ENCODE measurements at places on chromosomes 5 and 9.

DNA sequence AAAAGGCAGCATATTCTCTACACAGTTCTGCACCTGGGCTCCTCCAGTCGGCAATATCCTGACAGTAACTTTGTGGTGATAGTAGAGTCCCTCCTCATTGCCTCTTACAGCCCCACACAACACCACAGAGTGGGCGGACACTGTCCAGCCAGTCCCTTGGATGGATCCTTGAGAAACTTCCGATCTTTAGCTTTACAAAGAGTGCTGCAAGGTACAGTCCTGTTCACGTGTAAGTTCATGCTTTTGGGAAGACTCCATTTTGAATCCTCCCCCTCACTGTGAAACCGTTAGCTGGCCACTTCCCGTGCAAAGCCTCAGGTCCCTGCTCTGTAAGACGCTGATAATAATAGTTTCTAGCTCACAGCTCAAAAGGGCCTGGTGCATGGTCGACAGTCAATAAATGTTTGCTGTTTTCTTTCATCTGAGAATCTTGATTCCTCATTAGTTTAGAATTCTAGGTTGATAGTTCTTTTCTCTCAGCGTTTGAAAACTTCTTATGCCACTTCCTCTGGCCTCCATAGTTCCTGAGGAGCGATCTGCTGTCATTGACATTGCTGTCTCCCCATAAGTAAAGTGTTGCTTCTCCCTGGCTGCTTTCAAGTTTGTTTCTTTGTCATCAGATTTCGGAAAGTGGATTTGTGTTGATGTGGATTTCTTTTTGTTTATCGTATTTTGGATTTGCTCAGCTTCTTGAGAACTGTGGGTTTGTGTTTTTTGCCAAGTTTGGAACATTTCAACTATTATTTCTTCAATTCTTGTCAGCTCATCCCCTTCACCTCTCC is 82.9 kb downstream of the COL23A1 start:
- no peak for DNase-seq

GRCh38 chr5:82290908-82291307 is 12.8 kb upstream of the RPS23 start:
- DNase-seq: no peak

- DNase-seq: no peak
Observed at GRCh38 chr9:88782931-88783710, 208.1 kb upstream of the S1PR3 start.

DNA sequence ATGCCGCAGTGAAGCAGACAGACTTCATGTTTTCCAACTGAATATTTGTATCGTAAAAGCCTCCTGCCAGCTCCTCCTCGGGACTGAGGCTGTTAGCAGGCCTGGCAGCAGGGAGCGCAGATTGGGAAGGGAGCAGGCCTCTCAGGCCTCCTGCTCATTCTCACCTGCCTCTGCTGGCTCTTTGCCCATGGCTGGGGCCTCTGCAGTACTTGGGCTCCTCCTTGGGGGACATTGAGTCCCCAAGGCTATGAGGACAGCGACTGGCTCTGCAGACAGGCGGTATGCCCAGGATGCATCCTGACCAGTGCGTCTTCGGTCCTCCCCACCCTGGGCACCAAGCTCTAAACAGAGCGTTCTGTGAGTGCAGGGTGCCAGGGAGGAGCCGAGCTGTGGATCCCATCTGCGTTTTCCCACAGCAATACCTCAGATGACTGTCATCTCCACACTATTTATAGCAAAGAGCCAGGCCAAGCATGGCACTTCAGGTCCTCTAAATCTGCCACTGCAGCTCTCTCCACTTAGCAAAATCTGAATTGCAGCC is 38.7 kb downstream of the TSTD2 start:
- DNase-seq: no peak

DNA sequence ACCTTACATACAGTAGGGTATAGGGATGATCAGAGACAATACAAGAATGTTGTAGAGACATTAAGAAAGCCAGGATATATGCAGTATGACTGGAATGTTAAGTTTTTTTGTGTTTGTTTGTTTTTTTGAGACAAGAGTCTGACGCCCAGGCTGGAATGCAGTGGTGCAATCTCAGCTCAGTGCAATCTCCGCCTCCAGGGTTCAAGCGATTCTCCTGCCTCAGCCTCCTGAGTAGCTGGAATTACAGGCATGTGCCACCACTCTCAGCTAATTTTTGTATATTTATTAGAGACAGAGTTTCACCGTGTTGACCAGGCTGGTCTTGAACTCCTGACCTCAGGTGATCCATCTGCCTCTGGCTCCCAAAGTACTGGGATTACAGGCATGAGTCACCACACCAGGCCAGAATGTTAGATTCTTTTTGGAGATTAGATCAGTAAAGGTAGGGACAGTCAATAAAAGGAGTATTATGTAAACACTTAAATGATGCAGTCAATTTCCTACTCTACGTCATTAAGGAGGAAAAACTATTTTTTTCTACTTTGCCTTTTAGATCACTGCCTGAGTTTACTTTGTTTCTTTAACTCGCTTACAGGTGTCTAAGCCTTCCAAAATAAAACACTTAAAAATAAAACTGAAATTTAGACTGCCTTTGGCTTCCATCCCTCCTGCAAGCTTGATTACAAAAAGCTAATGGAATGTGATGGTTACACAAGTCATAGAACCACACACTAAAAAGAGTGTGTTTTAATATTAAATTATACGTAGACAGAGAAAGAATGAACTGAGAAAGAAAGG is 6.8 kb upstream of the HNRNPA0 start:
- DNase-seq: no peak

DNA sequence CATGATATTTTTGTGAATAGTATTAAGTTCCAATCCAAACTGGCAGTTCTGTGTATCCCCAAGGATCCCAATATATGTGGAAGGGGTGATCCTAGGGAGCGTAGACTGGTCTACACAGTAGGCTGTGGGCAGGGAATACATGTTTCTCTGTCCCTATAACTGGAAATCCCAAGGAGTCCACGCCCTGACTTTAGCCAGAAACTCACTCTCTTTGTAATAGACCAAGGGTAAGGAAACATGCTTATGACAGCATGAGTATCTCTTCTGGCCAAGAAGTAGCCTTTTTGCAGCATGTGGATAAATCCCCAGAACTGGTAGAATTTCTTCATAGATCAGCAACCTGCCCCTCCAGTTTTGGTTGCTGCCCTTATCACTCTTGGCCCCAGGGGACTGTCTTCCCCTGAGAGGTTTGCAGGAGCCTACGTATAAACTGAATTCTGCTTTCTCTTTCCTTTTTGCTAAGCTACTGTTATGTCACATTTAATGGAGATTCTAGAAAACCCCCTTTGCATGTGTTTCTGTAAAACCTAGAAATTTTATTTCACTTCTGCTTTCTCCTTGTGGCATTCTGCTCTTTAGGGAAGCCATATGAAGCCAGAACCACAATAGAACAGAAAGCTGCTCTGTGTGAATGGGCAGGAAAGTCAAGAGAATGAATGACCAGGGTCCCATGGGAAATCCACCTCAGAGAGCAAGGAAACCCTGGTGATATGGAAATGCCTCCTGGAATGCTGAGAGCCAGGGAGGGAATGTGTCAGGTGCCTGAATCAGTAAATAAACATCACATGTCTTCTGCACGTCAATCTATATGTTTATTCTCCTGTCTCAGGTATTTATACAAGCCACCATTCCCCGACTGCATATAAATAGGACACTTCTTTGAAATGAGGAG is 3.5 kb downstream of the IFNA2 start:
- no peak for DNase-seq

GRCh38 chr9:81207651-81208050 is 481.7 kb downstream of the TLE1 start:
- no peak for DNase-seq

DNA sequence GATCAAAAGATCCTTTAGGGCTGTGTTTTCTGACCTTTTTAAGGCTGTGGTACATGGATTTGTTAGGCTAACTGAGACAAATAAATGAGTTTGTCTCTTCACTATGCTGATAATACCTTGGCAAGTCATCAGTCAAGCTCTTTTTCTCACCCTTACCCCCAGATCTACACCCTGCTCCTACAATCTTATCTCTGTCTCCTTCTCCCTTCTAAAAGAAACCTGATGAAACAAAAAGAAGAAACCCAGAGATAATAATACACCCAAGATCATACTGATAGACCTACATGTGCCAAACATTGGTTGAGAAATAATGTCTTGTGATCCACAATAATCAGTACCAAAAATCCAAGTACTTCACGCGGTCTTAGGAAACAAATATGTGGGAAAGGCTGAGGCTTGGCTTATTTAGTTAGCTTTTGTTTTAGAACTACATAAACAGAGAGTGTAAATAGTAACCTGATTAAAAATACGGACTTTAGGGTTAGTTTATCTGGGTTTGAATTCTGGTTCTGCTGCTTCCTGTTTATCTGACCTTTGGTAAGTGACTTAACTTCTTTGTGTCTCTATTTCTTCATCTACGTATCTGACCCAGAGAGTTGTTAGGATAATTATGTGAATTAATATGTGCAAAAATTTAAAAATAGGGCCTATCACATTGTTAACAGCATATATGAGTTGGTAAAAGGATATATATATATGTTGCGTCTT is 24.8 kb upstream of the PDCD1LG2 start:
- no peak for DNase-seq

DNA sequence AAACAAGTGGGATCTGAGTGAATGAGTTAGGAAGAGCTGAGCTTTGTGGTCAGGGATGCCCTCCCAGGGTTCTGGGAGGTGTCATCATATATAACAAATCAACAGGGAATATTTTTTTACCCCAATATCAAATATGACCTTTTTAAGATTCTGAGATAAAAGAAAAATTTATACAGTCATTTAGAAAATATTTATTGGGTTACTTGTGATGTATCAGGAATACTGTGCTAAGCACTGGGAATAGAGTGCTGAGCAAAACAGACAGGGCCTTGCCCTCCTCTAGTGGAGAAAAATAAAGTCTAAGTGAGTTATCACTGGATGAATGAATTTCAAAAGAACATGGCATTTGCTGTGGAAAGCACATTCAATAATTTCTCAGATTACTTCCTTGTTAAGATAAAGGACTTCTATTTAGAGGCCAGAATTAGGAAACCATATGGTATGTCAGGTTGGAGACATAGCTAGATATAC is 102.9 kb downstream of the BOD1 start:
- DNase-seq: no peak

DNA sequence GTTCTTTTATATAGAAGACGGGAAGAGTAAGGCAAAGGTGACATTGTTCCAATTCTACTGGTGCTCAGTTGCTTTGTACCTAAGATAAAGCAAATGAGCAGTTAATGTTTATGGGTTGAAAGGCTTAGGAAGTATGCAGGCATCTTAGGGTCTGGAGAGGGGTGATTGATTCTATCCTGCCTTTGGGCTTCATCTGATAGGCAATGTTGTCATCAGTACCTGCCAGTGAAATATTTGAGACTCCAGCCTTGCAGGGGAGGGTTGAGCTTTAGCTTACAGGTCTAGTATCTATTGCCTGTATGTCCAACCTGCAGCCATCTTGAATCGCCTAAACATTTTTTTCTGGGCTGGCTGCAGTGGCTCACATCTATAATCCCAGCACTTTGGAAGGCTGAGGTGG is 13.8 kb upstream of the CTSV start:
- no peak for DNase-seq

GRCh38 chr5:158824241-158824882 is 275.4 kb downstream of the EBF1 start:
- peak; percentile 70 for DNase-seq

- DNase-seq: no peak
Observed at GRCh38 chr5:68543212-68543611, 327.7 kb downstream of the PIK3R1 start.

GRCh38 chr9:134195558-134195957 is 31.2 kb upstream of the RNU6ATAC start:
- no peak for DNase-seq

DNA sequence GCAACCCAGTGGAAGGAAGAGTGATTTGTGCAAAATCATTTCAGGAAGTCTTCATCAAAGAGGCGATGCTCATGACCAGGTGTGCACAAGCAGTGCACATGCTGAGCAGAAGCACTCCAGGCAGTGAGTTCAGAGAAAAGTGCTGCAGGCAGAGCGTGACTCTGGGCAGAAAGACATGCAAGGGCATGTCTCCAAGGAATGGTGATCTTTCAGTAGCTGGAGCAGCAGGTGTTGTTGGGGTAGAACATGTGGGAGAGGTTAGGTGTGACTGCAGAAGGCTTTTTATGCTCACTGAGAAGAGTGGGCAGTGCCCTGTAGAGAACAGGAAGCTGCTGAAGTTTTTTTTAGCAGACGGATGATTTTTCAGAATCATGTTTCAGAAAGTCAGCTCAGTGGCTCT is 545.4 kb upstream of the TLE4 start:
- DNase-seq: no peak

GRCh38 chr9:134575901-134576176 is 65.8 kb upstream of the COL5A1 start:
- no peak for DNase-seq

GRCh38 chr9:136754059-136754572 is 3.9 kb downstream of the LCN8 start:
- no peak for DNase-seq

GRCh38 chr5:149151717-149152116 is 10.4 kb downstream of the ABLIM3 start:
- DNase-seq: no peak

DNA sequence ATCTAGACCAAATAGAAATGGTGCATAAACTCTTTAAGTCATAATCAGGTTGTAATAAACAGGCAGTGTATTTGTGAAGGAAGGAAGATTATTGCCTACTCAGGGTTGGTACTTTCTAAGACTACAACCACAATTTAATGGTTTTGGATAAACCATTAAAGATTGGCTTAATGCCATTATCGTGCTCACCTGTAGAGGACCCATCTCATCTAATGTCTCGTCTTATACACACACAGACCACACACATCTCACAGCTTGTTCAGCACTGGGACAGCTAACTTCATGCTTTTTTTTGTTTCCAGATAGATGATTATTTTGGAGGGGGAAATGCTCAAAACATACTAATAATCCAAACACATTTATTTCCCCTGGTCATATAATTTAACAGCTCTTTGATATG is 175.7 kb upstream of the SLC12A2 start:
- DNase-seq: no peak

GRCh38 chr9:122883125-122883524 is 22.0 kb downstream of the RC3H2 start:
- DNase-seq: no peak

DNA sequence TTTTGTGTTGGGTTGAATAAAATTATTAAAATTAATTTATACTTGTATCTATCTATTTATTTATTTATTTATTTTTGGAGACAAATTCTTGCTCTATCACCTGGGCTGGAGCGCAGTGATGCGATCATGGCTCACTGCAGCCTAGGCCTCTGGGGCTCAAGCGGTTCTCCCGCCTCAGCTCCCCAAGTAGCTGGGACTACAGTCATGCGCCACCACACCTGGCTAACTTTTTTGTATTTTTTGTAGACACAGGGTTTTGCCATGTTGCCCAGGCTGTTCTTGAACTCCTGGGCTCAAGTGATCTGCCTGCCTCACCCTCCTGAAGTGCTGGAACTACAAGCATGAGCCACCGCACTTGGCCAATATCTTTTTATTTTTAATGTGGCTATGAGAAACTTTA is 134.7 kb upstream of the SPDL1 start:
- DNase-seq: no peak
